ENCODE measurements at places on chromosomes 6 and 20.

- no peak for DNase-seq
Observed at GRCh38 chr20:23316626-23317025, 34.0 kb upstream of the NXT1 start.

GRCh38 chr6:26412228-26412627 is 10.2 kb downstream of the BTN3A1 start:
- no peak for DNase-seq

DNA sequence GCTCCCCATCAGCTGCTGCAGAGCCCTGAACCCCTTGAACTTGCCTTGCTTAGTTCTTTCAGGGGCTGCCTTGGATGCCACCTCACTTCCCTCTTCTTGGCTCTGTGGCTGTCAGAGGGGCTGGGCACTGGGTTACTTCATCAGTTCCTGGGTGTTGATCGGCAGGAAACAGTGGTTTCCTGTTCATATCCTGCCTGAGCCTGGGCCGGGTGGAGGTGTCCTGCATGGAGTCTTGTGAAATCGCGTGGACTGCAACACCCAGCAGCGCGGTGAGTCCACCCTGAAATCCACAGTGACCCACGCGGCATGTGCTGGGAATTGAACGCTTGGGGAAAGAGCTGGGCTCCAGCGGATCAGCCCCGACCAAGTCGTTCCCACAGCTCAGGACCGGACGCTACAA is 97.5 kb downstream of the CDH26 start:
- no peak for DNase-seq

GRCh38 chr20:18019068-18019467 is 38.6 kb downstream of the OVOL2 start:
- peak; percentile 46 for DNase-seq

- DNase-seq, result no peak
Observed at GRCh38 chr6:123519189-123519505, 117.6 kb downstream of the TRDN start.

GRCh38 chr6:158011980-158012566 is 30.4 kb downstream of the SYNJ2 start:
- DNase-seq, result no peak

DNA sequence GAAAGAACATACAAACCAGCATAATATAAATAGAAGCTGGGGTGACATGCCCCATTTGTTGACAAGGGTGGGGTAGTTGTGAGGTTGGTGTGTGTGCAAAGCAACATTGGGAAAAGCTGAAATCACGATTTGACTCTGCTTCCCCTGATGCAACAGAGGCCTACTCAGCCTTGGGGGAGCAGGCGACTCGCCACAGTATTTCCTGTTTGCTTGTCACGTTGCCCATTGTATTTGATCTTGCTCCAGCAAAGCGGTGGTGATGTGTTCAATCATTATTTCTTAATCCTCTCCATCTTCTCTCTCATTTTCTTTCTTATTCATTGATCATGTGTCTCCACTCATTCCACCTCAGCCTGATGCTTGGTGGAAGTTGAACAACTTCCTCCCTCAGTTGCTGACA is 165.8 kb upstream of the CITED2 start:
- DNase-seq, result no peak

GRCh38 chr20:25865715-25866656 is 169.3 kb upstream of the ZNF337 start:
- peak; percentile 84 for DNase-seq

- DNase-seq, result no peak
Observed at GRCh38 chr6:33419580-33420490, at the start of gene SYNGAP1. Gene SYNGAP1 (plus strand): TSS chr6:33420065. CDS start chr6:33420265, 200 bp downstream.

GRCh38 chr6:104527761-104528415 is 331.8 kb downstream of the HACE1 start:
- DNase-seq, result peak; percentile 47

GRCh38 chr6:116783852-116784251 is 18.3 kb upstream of the FAM162B start:
- no peak for DNase-seq

- DNase-seq, result no peak
Observed at GRCh38 chr6:11423667-11424066, 113.9 kb upstream of the TMEM170B start.

- no peak for DNase-seq
Observed at GRCh38 chr6:120872262-120872578, 462.1 kb downstream of the TBC1D32 start.

DNA sequence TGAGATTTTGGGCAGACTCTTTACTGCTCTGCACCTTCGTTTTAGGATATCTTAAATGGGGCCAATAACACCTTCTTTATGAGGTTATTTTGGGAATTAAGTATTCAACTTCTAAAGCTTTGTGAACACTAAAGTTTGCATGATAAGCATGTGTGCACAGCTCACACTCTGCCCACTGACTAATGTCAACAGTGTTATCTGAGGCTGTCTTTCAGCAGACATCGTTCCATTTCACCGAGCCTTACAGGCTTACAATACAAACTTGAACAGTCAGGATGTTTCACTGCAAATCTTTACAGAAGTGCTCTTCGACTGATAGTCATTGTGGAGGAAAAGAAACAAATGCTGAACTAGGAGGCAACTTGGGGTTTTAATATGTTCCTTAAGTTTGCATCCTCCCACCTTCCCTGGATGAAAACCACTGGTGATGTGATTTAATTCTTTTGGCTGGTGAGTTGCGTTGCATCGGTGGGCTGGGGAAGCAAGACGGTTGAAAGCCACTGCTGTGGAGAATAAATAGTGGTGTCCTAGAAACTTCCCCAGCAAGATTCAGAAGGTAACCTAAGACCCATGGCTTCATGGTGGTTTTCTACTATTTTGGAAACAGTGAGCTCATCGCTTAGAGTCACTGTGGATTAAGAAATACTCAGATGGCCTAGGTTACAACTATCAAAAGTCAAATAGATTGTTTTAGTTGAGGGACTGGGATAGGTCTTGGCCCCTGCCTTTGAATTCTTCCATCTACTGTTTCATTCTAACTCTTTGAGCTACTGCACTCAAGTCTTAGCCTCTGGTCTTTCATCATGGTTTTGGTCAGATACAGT is 167.2 kb upstream of the MAP3K7 start:
- no peak for DNase-seq

DNA sequence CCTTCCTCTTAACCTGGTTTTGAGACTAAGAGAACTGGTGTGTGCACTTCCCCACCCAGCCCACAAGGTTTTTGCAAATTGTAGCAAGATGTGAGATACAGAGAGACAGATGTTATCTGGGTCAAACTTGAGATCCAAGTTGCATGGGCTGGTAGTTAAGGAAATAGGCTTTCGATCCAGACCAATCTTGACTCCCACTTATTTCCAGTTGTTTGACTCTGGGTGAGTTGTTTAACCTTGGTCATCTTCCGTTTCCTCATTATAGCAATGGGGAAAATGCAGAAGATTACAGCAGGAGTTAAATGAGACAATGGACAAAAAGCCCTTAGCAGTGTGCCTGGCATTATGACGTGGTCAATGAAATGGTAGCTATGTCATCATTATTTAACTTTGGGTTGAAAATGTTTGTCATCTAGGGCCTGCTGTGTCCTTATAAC is 1.7 kb downstream of the SNX21 start:
- no peak for DNase-seq

GRCh38 chr6:21885532-21886114 is 292.1 kb downstream of the SOX4 start:
- peak; percentile 47 for DNase-seq

DNA sequence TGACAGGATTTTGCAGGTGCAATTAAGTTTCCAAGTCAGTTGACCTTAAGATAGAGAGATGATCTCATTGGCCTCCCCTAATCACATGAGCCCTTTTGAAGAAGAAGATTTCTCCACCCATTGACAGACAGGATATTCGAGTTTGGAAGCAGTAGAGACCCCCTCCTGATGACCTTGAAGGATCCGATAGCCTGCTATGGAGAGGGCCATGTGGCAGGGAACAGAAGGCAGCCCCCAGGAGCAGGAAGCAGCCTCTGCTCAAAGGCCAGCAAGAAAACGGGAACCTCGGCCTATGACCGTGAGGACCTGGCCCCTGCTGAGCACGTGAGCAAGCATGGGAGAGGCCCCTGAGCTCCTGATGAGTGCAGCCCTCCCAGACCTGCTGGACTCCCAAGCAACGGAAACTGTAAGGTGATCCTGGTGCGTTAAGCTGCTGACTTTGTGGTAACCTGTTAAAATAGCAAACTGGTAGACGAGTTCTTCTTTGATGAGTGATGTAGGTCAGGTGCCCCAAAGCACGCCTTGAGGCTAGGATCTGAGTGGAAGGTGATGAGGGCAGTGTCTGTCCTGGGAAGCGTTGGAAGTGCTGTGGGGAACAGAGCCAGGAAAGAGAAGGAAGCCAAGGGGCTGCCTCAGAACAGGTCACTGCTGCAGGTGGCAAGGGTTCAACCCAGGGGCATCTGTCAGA is 18.5 kb upstream of the TUBB2A start:
- DNase-seq, result no peak

- DNase-seq, result no peak
Observed at GRCh38 chr20:10637563-10637962, 36.2 kb downstream of the JAG1 start.

- no peak for DNase-seq
Observed at GRCh38 chr20:35027301-35027700, 65.3 kb downstream of the TRPC4AP start.

DNA sequence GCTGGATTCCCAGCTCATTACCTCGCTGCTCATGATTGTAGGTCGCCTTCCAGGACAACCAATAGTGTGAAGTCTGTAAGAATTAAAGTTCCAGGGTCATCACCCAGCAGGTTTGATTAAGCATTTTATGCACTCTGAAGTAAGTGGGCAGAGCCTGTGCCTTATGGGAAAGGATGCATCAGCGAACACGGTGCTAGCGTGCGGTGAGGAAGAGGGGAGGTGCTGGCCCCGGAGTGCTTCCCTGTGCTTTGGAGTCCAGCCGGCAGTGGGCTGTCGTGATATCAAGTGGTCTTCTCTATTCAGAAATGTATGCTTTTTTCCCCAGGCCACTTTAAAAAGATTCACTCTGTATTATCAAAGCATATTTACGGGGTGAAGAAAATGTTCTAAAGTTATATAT is 16.0 kb downstream of the DUSP22 start:
- DNase-seq, result no peak

DNA sequence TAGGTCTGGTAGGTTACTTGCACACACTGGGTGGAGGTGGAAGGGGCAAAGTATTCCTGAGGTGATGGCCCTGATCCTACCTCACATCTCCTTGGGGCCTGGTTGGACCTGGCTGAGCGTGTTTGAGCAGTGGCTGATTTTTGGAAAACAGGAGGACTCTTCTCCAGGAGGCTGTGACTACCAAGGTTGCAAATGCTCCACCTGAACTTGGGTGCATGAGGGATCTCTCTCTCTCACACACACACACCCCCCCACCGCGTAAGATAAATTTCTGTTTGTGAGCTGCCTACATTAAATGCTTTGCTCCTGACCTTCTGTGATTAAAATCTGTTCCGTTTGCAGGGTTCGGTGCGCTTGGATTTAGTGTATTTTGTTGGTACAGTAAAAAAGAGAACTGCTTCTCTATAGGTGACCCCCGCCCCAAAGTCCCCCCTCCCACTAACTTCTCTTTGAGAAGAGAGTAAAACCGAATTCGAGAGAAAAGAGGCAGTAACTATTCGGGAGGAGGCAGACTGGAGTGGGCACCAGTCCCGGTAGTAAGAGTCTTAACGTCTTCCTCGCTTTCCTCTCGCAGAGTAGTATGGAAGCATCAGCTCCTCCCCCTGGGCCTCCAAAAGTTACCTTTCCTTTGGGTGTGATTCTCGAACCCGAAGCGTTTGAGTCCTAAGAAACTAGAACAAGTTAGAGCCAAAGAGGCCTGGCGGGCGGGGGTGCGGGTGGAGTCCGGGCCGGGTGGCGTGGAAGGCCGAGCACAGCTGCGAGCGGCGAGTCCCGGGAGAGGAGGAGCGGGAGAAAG is 585 bp upstream of the DSE start:
- DNase-seq, result no peak

GRCh38 chr6:20402342-20403069 is 827 bp downstream of the E2F3 start:
- DNase-seq, result peak; percentile 48

GRCh38 chr20:25750765-25751696 is 54.4 kb upstream of the ZNF337 start:
- peak; percentile 42 for DNase-seq
